A549 treated with GW870086 at 1 μM for 4 hours (cell line): ENCODE measurements at places on chromosomes 1 and 21. TPM values are rescaled to one million over a fixed set of nuclear protein-coding genes. Genes with fewer than 3 reads are reported as not detected.

PTGER3 gene
- total RNA-seq = not detected in 5 replicates

ALG6 gene
- total RNA-seq = 4.0 to 6.4 TPM (median 5.3 TPM) in 5 replicates

UTS2 gene
- total RNA-seq = not detected in 5 replicates

CRYZ gene
- 75.5 to 88.7 TPM (median 82.8 TPM) in 5 replicates for total RNA-seq

RNF223 gene
- total RNA-seq = 0.14 to 0.42 TPM (median 0.31 TPM) in 5 replicates

VSIG8 gene
- not detected in 5 replicates for total RNA-seq

OPRD1 gene
- 0.02 TPM in 3 of 5 replicates, not detected in the others for total RNA-seq

SPRR1A gene
- total RNA-seq = not detected in 5 replicates

CR1 gene
- not detected in 5 replicates for total RNA-seq

ZNF648 gene
- total RNA-seq = not detected in 5 replicates

COA7 gene
- 17.4 to 22.7 TPM (median 22.2 TPM) in 5 replicates for total RNA-seq
